ENCODE measurements at places on chromosomes 16 and 17. TPM values are rescaled to one million over a fixed set of nuclear protein-coding genes. Genes with fewer than 3 reads are reported as not detected.

The GDPD1 gene
- 3.5 TPM for total RNA-seq

The ZPBP2 gene
- 1.0 TPM for total RNA-seq

DNA sequence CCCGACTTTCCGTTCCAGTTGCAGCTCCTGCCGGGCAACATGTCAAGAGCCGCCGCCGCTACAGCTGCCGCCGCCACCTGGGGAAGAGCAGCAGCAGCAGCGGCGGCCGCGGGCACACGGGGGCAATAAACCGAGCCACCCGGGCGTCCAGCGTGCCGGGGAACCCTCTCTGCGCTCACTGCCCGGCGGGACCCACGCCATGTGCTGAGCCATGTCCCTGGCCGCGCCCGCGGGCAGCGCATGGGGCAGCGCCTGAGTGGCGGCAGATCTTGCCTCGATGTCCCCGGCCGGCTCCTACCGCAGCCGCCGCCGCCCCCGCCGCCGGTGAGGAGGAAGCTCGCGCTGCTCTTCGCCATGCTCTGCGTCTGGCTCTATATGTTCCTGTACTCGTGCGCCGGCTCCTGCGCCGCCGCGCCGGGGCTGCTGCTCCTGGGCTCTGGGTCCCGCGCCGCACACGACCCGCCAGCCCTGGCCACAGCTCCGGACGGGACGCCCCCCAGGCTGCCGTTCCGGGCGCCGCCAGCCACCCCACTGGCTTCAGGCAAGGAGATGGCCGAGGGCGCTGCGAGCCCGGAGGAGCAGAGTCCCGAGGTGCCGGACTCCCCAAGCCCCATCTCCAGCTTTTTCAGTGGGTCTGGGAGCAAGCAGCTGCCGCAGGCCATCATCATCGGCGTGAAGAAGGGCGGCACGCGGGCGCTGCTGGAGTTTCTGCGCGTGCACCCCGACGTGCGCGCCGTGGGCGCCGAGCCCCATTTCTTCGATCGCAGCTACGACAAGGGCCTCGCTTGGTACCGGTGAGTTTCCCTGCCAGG, 604 bp downstream of the HS3ST3B1 start:
- H3K27ac ChIP-seq, result peak overlapping the region; percentile 92
- H3K36me3 ChIP-seq, result peaks cover 6% of the 10 kb centered on the region
- DNase-seq, result peak; percentile 53
- peaks cover 18% of the 10 kb centered on the region for H3K27me3 ChIP-seq
- peaks cover 57% of the 10 kb centered on the region for H3K4me1 ChIP-seq

DNA sequence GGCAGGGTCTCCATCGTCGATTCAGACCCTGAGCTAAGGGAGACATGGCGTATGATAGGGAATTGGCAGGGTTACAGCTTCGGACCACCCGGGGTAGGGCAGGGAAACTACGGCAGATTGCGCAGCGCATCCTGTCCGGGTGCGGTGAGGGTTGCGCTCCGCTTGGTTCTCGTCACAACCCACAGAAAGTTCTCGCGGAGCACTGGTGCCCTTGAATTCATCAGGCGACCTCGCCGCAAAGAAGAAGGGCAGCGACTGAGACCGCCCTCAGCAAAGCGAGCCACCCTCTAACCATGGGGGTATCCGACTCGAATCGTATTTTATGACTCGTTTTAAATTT, 1.2 kb downstream of the HS3ST3B1 start:
- H3K4me3 ChIP-seq, result peak overlapping the region; percentile 93
- peaks cover 6% of the 10 kb centered on the region for H3K36me3 ChIP-seq
- DNase-seq, result peak; percentile 79
- peaks cover 59% of the 10 kb centered on the region for H3K4me1 ChIP-seq
- peak overlapping the region; percentile 92 for H3K27ac ChIP-seq

- no peak for DNase-seq
- H3K36me3 ChIP-seq, result peaks cover 8% of the 10 kb centered on the region
Measured at GRCh38 chr16:56370875-56371659, 54.3 kb downstream of the AMFR start.

GRCh38 chr17:45403906-45404490, 28.7 kb downstream of the ARHGAP27 start:
- no peak for DNase-seq
- H3K27ac ChIP-seq, result no peak overlapping the region
- peaks cover 26% of the 10 kb centered on the region for H3K4me1 ChIP-seq
- peaks cover 32% of the 10 kb centered on the region for H3K36me3 ChIP-seq

DNA sequence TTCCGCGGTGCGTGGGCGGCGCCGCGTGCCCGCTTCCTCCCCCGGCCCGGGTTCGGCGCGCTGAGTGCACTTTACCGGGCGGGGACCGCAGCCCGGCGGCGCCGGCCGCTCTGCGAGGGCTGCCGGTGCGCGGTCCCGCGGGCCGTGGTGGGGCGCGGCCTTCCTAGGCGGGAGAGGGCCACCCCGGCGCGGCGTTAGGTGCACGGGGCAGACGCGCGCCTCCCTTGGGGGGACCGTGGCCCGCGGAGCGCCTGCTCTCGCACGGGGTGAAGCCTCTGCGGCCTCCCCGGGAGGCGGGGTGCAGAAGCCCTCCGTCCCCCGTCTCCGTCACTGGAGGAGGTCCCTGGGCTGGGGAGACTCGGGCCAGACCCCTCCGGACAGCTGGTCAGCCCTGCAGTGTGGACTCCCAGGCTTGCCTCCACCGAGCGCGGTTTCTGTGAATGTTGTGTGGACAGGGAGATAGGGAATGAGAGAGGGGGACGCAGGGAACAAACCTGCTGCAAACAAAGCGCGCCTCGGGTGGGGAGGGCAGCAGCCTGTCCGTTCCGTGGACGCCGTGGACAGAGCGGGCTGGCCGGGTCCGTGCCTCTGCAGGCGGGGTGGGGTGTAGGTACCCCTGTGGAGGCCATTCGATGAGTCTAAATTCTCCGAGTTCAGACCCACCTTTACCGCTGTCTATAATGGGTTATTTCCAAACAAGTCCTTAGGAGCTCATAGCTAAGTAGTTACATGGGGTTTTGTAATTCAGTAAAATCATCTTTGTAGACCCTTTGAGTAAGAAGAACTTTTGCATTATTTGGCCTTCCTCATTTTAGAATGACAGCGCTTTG, 721 bp downstream of the TBCD start:
- peaks cover 8% of the 10 kb centered on the region for H3K36me3 ChIP-seq
- H3K4me1 ChIP-seq, result peaks cover 24% of the 10 kb centered on the region
- no peak for DNase-seq
- no peak overlapping the region for H3K27ac ChIP-seq

DNA sequence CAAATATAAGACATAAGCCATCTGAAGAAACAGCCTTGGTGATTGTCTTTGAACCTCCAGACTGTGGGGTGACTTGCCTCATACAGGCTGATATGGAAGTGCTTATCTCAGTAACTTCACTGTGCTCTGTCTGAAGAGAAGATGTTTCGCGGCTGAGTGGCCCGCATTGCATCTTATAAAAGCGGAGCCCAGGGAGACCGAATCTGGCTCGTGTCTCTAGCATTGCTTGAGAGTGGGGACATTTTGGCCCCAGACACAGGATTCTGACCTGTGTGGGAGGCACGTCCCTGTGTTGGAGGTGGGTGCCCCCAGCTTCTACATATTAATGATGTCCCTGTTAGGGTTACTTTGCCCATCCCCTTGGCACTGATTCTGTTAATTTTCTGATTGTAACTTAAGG, 66.4 kb downstream of the METRNL start:
- H3K4me1 ChIP-seq, result no peaks in the 10 kb centered on the region
- no peaks in the 10 kb centered on the region for H3K36me3 ChIP-seq
- no peak overlapping the region for H3K4me3 ChIP-seq
- peaks cover 1% of the 10 kb centered on the region for H3K27me3 ChIP-seq

- peak overlapping the region; percentile 3 for H3K27ac ChIP-seq
- H3K27me3 ChIP-seq, result no peaks in the 10 kb centered on the region
- H3K4me3 ChIP-seq, result no peak overlapping the region
- H3K36me3 ChIP-seq, result peaks cover 72% of the 10 kb centered on the region
Measured at GRCh38 chr16:27432558-27432957, 30.6 kb downstream of the IL21R start.

GRCh38 chr16:70804153-70804733, 3.3 kb upstream of the VAC14 start:
- DNase-seq, result peak; percentile 18
- H3K4me3 ChIP-seq, result no peak overlapping the region
- no peaks in the 10 kb centered on the region for H3K36me3 ChIP-seq
- H3K27ac ChIP-seq, result peak overlapping the region; percentile 57
- H3K4me1 ChIP-seq, result peaks cover 26% of the 10 kb centered on the region
